ENCODE measurements at places on chromosomes 2 and 18. TPM values are rescaled to one million over a fixed set of nuclear protein-coding genes. Genes with fewer than 3 reads are reported as not detected.

Gene G6PC2
- total RNA-seq: not detected

Gene PLA2R1
- total RNA-seq: not detected

Gene PDE1A
- total RNA-seq: not detected

Gene FOXD4L1
- total RNA-seq: 0.25 TPM

Gene TLX2
- 0.40 TPM for total RNA-seq

Gene HRH4
- 0.21 TPM for total RNA-seq

Gene TMEM150A
- 1.5 TPM for total RNA-seq

Gene PHLPP1
- 3.8 TPM for total RNA-seq

Gene GRB14
- not detected for total RNA-seq

GRCh38 chr2:42095923-42096408 lies 48.1 kb downstream of the PKDCC start:
- no peak overlapping the region for H3K27ac ChIP-seq
- H3K4me3 ChIP-seq: no peak overlapping the region
- H3K27me3 ChIP-seq: peaks cover 25% of the 10 kb centered on the region

- peaks cover 4% of the 10 kb centered on the region for H3K36me3 ChIP-seq
- no peaks in the 10 kb centered on the region for H3K27me3 ChIP-seq
- peak overlapping the region; percentile 85 for H3K4me3 ChIP-seq
- peak overlapping the region; percentile 95 for H3K27ac ChIP-seq
Measured at GRCh38 chr2:38603402-38604290, 918 bp upstream of the HNRNPLL start.

DNA sequence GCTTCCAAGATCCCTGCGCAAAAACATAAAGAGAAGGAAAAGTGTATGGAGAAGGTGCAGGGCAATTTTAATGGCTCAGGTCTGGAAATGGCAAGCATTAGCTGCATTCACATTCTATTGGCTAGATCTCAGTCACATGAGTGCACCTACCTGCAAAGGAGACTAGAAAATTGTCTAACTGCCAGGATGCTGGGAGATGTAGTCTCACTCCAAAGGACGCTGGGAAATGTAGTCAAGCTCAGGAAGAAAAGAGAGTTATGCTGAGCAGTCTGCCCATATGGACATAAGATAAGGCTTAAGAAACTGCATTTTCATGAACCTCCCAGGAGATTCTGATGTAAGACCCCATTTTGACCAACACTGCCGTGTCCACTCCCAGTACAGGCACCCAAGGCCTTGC lies 9.5 kb upstream of the KLHL29 start:
- H3K4me1 ChIP-seq: peaks cover 14% of the 10 kb centered on the region
- no peak overlapping the region for H3K4me3 ChIP-seq
- peak; percentile 26 for DNase-seq
- peaks cover 37% of the 10 kb centered on the region for H3K27me3 ChIP-seq
- H3K36me3 ChIP-seq: peaks cover 3% of the 10 kb centered on the region

GRCh38 chr18:21458310-21458709 lies 142.2 kb downstream of the ESCO1 start:
- H3K27me3 ChIP-seq: no peaks in the 10 kb centered on the region
- DNase-seq: no peak
- H3K4me3 ChIP-seq: no peak overlapping the region
- no peak overlapping the region for H3K27ac ChIP-seq

GRCh38 chr2:127675331-127676261 lies at the start of gene LIMS2:
LIMS2 (minus strand) TSS chr2:127675530; CDS start chr2:127675024, 506 bp downstream.
- H3K4me1 ChIP-seq: peaks cover 10% of the 10 kb centered on the region
- peaks cover 2% of the 10 kb centered on the region for H3K36me3 ChIP-seq
- H3K27me3 ChIP-seq: peaks cover 56% of the 10 kb centered on the region
- no peak for DNase-seq

DNA sequence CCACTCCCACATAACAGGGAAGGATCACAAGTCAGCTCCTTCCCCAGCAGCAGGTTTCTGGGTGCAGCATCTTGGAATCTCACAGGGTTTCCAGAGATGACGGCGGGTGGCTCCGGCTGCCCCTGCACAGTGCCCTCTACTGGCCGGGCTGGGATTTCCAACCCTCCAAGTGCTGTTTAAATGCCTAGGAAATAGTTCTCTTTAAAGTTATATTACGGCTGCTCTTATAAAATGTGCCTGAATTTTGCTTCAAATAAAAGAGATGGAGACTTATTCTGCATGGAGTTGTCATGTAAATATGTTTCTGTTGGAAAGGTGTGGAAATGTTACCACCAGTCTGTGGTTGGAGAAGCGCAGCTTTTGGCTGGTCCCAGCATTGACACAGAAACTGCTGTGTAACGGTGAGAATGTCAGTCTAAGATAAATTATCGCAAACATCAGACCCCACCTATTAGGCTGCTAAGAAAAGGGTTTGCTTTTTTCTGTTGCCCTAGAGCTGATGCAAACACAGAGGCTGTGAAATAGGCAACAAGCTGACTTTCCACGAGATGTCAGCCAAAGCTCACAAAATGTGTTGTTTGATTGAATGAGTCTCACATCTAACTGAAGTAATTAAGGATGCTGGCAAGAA lies 3.3 kb upstream of the HJURP start:
- no peak overlapping the region for H3K27ac ChIP-seq
- peaks cover 31% of the 10 kb centered on the region for H3K4me1 ChIP-seq
- H3K27me3 ChIP-seq: peaks cover 12% of the 10 kb centered on the region
- no peak overlapping the region for H3K4me3 ChIP-seq

- H3K4me3 ChIP-seq: no peak overlapping the region
- H3K27ac ChIP-seq: no peak overlapping the region
- no peaks in the 10 kb centered on the region for H3K4me1 ChIP-seq
Measured at GRCh38 chr2:105691947-105692390, 52.7 kb upstream of the NCK2 start.

DNA sequence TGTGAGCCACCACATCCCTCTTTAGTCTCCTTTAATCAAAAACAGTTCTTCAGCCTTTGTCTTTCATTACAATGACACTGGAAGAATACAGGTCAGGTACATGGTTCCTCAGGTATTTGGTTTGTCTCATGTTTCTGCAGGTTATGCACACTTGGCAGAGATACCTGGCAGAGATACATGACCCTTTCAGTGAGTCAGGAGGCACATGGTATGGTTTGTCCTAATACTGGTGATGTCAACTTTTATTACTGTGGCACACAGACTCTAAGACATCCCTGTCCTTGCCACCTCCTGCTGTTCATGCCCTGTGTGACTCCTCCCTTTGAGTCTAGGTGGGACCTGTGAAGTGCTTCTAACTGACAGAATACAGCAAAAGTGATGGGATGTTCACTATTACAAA lies 58.4 kb downstream of the SPIRE1 start:
- no peaks in the 10 kb centered on the region for H3K36me3 ChIP-seq
- no peak overlapping the region for H3K4me3 ChIP-seq
- H3K4me1 ChIP-seq: peaks cover 42% of the 10 kb centered on the region
- H3K27ac ChIP-seq: no peak overlapping the region
- H3K27me3 ChIP-seq: peaks cover 1% of the 10 kb centered on the region

GRCh38 chr2:128271597-128271910 lies 47.1 kb downstream of the HS6ST1 start:
- H3K4me1 ChIP-seq: peaks cover 3% of the 10 kb centered on the region
- peaks cover 12% of the 10 kb centered on the region for H3K36me3 ChIP-seq
- no peak overlapping the region for H3K4me3 ChIP-seq
- no peak overlapping the region for H3K27ac ChIP-seq

DNA sequence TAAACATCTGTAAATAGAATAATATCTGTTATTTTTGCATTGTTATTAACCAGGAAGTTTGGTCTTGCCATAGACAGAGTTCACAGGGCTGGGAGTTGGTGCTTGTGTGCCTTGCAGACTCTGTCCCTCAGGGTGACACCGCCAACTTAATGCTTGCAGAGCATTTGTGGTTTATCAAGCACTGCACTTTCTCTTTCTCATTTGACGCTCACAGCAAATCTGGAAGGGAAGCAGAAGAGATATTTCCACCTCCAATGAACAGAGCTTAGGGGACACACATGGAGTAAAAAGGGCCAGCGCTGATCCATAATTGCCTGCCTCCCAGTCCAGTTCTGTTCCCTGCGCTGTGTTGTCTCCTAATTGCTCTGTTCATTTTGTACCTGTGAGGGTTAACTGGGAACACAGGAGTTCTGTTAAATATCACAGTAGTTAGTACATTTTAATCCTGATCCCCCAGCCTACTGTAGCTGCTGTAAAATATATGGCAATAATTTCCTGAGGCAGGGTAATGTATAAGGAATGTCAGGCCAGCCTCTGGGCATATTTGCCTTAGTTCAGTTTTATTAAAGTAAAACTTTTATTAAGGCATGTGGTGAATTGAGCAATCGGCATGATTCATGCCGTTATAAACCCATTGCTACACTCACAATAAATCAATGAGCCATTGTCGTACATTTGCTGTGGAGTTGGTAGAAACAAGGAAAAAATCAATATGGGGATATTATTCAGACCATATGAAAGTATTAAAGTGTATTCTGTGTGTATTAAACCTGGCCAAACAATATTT lies 182.5 kb upstream of the OSR1 start:
- no peak overlapping the region for H3K4me3 ChIP-seq
- no peaks in the 10 kb centered on the region for H3K27me3 ChIP-seq
- H3K27ac ChIP-seq: no peak overlapping the region
- H3K36me3 ChIP-seq: no peaks in the 10 kb centered on the region
- H3K4me1 ChIP-seq: no peaks in the 10 kb centered on the region
- no peak for DNase-seq

GRCh38 chr2:237254369-237254861 lies 159.5 kb downstream of the COL6A3 start:
- no peak overlapping the region for H3K4me3 ChIP-seq
- H3K27ac ChIP-seq: no peak overlapping the region
- H3K36me3 ChIP-seq: no peaks in the 10 kb centered on the region

- H3K4me1 ChIP-seq: peaks cover 64% of the 10 kb centered on the region
- peak overlapping the region; percentile 99 for H3K27ac ChIP-seq
- DNase-seq: no peak
- H3K27me3 ChIP-seq: no peaks in the 10 kb centered on the region
Measured at GRCh38 chr18:3595369-3596273, 145.6 kb downstream of the TGIF1 start.

DNA sequence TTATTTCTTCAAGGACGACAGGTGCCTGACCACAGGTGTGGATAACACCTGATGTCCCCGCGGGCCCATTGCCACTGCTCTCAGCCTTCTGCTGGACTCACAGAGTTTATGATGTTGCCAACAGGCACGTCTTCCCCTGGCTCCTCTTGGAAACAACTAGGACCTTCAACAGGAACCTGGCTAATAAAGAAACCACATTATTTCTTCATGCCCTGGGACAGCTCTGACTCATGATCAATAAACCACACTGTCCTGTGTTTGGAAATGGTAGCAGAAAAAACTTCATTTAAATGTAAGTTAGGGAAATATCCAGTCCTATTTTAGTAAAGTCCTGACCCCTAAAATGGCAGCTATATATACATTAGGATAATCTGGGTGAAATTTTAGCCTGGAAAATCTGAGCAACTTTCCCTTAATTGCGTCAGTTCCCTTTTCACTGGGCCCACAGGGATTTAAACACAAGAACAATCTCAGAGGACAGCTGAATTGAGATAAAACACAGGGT lies 158.9 kb downstream of the VAPA start:
- H3K4me1 ChIP-seq: peaks cover 14% of the 10 kb centered on the region
- peaks cover 3% of the 10 kb centered on the region for H3K27me3 ChIP-seq

GRCh38 chr2:239836021-239836765 lies 188.9 kb downstream of the NDUFA10 start:
- no peak overlapping the region for H3K4me3 ChIP-seq
- H3K36me3 ChIP-seq: no peaks in the 10 kb centered on the region
- H3K4me1 ChIP-seq: no peaks in the 10 kb centered on the region
- no peak for DNase-seq
- H3K27ac ChIP-seq: no peak overlapping the region

DNA sequence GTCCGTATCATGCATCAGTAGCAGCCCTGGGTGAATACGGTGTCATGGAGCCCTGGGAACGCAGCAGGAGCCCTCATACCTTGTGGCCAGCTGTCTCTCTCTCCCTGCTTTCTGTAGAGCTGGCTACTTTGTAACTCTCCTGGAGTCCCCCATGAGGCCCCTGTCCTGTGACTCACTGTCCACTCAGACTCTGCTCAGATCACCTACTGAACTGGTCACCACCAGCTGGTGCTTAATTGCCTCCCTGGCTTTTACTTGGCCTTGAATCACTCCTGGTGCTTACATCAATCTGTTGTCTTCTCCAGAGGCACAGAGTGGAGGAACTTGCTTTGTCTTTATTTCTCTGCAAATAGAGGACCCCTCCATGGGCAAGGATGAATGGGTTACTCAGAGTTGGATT lies 172.7 kb downstream of the HRH4 start:
- no peaks in the 10 kb centered on the region for H3K4me1 ChIP-seq
- peaks cover 8% of the 10 kb centered on the region for H3K27me3 ChIP-seq
- H3K36me3 ChIP-seq: no peaks in the 10 kb centered on the region
- no peak for DNase-seq

DNA sequence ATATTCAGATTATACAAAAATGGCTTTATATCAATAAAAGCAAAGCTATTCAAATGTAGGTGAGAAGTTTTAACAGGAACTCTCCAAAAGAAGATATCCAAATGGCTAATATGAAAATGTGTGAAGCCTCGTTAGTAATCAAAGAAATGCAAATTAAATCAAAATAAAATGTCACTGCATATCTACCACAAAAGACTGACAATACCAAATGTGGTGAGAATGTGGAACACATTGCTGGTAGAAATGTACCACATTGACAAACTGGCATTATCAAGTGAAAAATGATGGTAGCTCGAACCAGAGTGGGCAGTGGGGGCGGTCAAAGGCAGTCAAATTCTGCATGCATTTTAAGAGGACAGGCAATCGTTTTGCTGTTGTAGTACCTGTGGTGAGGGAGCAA lies 1012.7 kb downstream of the TDRD15 start:
- no peaks in the 10 kb centered on the region for H3K36me3 ChIP-seq
- no peaks in the 10 kb centered on the region for H3K27me3 ChIP-seq
- no peak overlapping the region for H3K27ac ChIP-seq
- no peak for DNase-seq

DNA sequence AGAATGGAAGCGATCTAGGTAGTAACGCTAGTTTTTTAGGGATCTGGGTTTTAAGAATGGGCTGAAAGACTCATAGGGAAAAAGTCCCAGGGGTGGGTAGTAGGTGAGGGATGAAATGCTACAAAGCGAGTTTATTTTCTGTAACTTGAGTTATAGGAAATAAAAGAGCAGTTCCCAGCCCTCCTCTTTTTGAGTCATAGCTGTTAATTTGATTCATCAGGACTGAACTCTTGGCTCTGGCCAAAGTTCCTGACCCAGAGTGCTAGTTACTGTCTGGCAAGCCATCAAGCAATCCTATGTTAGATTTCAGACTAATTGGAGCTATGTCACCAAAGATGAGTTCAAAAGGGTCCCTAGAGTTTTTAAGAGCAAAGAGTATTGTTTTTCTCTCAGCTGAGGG lies 17.4 kb upstream of the NOSTRIN start:
- no peak for DNase-seq
- H3K4me1 ChIP-seq: no peaks in the 10 kb centered on the region
- H3K36me3 ChIP-seq: no peaks in the 10 kb centered on the region
- H3K27me3 ChIP-seq: no peaks in the 10 kb centered on the region
- no peak overlapping the region for H3K27ac ChIP-seq
- H3K4me3 ChIP-seq: no peak overlapping the region

GRCh38 chr2:236867441-236868260 lies 218.0 kb upstream of the COPS8 start:
- peaks cover 7% of the 10 kb centered on the region for H3K4me1 ChIP-seq
- no peak overlapping the region for H3K27ac ChIP-seq
- H3K27me3 ChIP-seq: no peaks in the 10 kb centered on the region
- H3K36me3 ChIP-seq: no peaks in the 10 kb centered on the region
- no peak for DNase-seq

Data from activated CD4-positive, alpha-beta T cell treated with anti-CD3 and anti-CD28 coated beads, Interleukin-2, amount 10 ng/mL, durations not matched to agents 7 days and 5 days (primary cell).